ENCODE measurements at places on chromosomes 4 and X. TPM values are rescaled to one million over a fixed set of nuclear protein-coding genes. Genes with fewer than 3 reads are reported as not detected.

CLTRN gene
- 1.0 TPM for total RNA-seq

USP26 gene
- not detected for total RNA-seq

BMP15 gene
- total RNA-seq = not detected

PF4V1 gene
- not detected for total RNA-seq

CSAG3 gene
- total RNA-seq = 6.6 TPM

VCX3A gene
- not detected for total RNA-seq

TEX11 gene
- total RNA-seq = not detected

PPP2R2C gene
- 1.1 TPM for total RNA-seq

MAP9 gene
- total RNA-seq = 21.0 TPM

UGT2B17 gene
- total RNA-seq = not detected

DNA sequence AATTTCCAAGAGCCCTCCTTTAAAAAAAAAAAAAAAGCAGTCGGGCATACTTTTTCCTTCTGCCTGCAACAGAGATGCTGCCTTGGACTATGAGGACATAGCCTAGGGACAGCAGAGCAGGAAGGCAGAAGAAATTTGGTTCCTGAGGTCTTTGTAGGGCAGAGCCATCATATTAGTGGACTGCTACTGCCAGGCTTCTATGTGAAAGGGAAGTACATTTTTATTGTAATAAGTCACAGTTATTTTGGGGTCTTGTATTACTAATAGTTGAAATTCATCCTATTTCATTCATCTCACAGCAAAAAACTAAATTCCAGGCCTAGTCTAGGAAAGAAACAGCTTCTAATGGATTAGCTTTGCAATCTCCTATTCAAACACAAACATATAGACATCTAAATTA, 211.2 kb downstream of the NSUN7 start:
- no peak overlapping the region for H3K4me3 ChIP-seq
- peaks cover 26% of the 10 kb centered on the region for H3K4me1 ChIP-seq
- no peaks in the 10 kb centered on the region for H3K27me3 ChIP-seq
- DNase-seq = peak; percentile 25
- H3K27ac ChIP-seq = no peak overlapping the region

DNA sequence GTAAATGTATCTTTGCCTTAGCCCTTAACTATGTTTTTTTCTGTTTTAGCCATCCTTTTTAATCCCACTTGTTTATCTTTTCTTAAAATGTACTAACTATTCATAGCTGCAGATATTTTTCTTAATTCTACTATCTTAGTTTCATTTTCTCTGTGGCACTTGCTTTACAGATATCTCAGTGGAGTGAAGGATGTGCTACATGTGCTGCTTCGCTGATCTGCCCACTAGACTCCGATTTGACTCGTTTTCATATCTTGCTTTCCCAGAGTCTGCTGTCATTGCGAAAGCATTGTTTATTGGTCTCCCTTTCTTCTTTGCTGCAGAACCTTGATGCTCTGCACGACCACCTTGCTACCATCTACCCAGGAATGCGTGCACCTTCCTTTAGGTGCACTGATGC, 30.6 kb downstream of the GUCY1B1 start:
- no peaks in the 10 kb centered on the region for H3K4me1 ChIP-seq
- no peak overlapping the region for H3K4me3 ChIP-seq
- no peak for DNase-seq
- no peaks in the 10 kb centered on the region for H3K36me3 ChIP-seq
- no peak overlapping the region for H3K27ac ChIP-seq

DNA sequence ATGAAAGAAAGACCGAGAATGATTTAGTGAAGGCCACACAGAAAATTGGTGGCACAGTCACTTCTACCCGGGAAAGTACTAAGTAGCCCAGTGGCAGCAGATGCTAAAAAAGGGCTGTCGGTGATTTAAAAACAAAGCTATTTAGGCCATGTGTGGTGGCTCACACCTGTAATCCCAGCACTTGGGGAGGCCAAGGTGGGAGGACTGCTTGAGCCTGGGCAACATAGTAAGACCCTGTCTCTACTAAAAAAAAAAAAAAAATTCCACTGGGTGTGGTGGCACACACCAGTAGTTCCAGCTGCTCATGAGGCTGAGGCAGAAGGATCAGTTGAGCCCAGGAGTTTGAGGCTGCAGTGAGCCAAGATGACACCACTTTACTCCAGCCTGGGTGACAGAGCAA, 144.2 kb downstream of the CBR4 start:
- peaks cover 45% of the 10 kb centered on the region for H3K4me1 ChIP-seq
- H3K4me3 ChIP-seq = no peak overlapping the region
- no peaks in the 10 kb centered on the region for H3K27me3 ChIP-seq
- peak overlapping the region; percentile 87 for H3K27ac ChIP-seq

DNA sequence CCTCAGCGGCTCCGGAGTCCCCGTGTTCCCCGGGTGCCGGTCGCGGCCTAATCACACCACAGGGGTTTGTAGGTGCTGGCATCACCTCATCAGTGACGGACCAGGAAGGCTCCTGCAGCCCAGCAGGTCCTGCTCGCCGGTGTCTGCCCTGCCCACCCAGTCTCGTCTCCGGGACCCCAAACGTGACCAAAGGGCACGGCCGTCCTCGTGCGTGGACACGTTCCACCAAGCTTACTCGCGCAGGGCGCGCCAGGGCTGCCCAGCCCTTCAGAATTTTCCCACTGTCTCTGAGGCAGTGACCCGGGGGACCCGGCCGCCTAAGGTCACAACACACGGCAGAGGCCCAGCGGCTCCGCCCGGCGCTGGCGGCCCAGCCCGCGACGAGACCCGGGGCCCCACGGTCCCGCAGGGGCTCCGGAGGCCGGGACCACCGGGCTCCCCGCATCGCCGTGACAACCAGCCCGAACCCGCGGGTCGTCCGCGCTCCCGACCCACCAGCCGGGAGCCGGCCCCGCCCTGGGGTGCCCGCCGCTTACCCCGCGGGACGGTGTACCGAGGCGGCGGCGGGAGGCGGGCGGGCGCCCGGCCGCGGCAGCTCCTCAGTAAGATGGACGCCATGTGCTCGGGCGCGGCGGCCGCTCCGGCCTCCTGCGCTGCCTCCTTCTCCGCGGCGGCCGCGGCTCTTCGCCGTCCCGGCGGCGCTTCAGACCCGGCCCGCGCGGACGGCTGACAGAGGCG, 454 bp downstream of the LETM1 start:
- H3K27ac ChIP-seq = peak overlapping the region; percentile 56
- no peaks in the 10 kb centered on the region for H3K27me3 ChIP-seq
- DNase-seq = no peak
- peaks cover 5% of the 10 kb centered on the region for H3K36me3 ChIP-seq
- peaks cover 14% of the 10 kb centered on the region for H3K4me1 ChIP-seq

GRCh38 chr4:99379571-99379970, 27.0 kb upstream of the ADH1C start:
- no peaks in the 10 kb centered on the region for H3K4me1 ChIP-seq
- H3K27ac ChIP-seq = no peak overlapping the region
- no peaks in the 10 kb centered on the region for H3K27me3 ChIP-seq
- no peak overlapping the region for H3K4me3 ChIP-seq

DNA sequence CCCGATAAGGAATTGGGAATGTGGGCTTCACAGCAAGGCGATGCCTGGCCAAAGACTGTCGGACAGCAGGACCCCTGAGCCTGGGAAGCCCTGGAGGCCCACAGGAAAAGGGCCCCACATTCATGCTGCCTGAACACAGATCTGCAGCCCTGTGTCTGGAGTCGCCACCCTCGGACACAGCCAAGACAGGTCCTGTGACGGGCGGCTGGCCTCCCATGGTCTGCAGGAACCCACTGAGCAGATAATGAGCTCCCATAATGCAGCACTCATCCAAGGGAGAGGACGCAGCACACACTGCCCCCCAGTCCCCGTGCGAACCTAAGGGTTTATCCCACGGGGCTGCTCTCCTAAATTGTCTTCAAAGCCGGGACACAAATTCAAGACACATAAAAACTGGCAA, 30.6 kb downstream of the ZFYVE28 start:
- H3K27me3 ChIP-seq = peaks cover 56% of the 10 kb centered on the region
- H3K4me1 ChIP-seq = peaks cover 11% of the 10 kb centered on the region
- no peak for DNase-seq
- no peaks in the 10 kb centered on the region for H3K36me3 ChIP-seq

DNA sequence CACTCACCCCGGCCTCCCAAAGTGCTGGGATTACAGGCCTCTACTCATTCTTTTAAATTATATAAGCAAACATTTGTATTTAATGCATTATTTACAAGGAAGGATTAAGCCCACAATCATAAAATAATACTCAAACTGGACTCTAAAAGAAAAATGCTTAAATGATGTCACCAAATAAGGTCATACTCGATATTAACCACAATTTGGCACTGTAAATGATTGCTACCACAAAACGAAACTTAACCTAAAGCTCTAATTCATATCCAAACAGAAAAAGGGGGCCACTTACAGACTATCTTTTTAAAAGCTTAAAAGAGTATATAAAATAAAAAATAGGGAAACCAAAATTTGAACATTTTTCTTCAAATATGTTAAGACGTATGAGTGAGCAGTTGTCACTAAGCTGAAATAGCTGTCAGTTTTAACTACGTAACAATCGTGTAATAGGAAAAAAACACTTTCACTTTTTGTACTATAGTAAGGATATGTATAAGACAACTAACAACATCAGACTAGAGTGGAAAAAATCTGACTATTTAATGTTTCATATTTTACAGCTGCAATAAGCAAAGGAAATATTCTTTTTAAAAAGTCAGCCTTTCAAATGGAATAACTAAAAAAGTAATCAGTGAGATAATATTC, 108.2 kb upstream of the GPR34 start:
- no peak overlapping the region for H3K4me3 ChIP-seq
- H3K4me1 ChIP-seq = no peaks in the 10 kb centered on the region
- H3K36me3 ChIP-seq = no peaks in the 10 kb centered on the region
- H3K27ac ChIP-seq = no peak overlapping the region
- no peak for DNase-seq

GRCh38 chr4:3835527-3836405, 69.6 kb downstream of the ADRA2C start:
- H3K4me1 ChIP-seq = no peaks in the 10 kb centered on the region
- no peaks in the 10 kb centered on the region for H3K27me3 ChIP-seq
- DNase-seq = no peak
- no peaks in the 10 kb centered on the region for H3K36me3 ChIP-seq
- H3K4me3 ChIP-seq = no peak overlapping the region
- no peak overlapping the region for H3K27ac ChIP-seq

GRCh38 chr4:85919200-85919887, 440.5 kb downstream of the MAPK10 start:
- no peak for DNase-seq
- H3K27me3 ChIP-seq = no peaks in the 10 kb centered on the region
- H3K27ac ChIP-seq = no peak overlapping the region
- no peaks in the 10 kb centered on the region for H3K36me3 ChIP-seq
- no peaks in the 10 kb centered on the region for H3K4me1 ChIP-seq
